Aortic smooth muscle cell (primary cell): ENCODE measurements at places on chromosomes 4 and X. TPM values are rescaled to one million over a fixed set of nuclear protein-coding genes. Genes with fewer than 3 reads are reported as not detected.

Gene KLKB1
- 0.19 and 0.26 TPM in 2 replicates for total RNA-seq

Gene DMRTC1
- not detected in 2 replicates for total RNA-seq

Gene SLC25A14
- total RNA-seq: 10.3 and 10.8 TPM in 2 replicates

Gene ERCC6L
- 2.2 and 3.8 TPM in 2 replicates for total RNA-seq

Gene SYN1
- 0.19 and 0.40 TPM in 2 replicates for total RNA-seq

Gene STATH
- total RNA-seq: not detected in 2 replicates

Gene CTAG1B
- total RNA-seq: not detected in 2 replicates

Gene CXorf49
- not detected in 2 replicates for total RNA-seq

Gene TRAM1L1
- total RNA-seq: 0.50 and 0.53 TPM in 2 replicates

Gene DCHS2
- total RNA-seq: under 0.01 and 0.87 TPM in 2 replicates

Gene EDA
- 0.62 and 0.79 TPM in 2 replicates for total RNA-seq

Gene UGT2A3
- not detected in 2 replicates for total RNA-seq

Gene ATOH1
- not detected in 2 replicates for total RNA-seq

Gene HOPX
- total RNA-seq: 0.26 and 0.68 TPM in 2 replicates

Gene SLC6A14
- total RNA-seq: not detected in 2 replicates
